ENCODE measurements at places on chromosomes 7 and 10.

DNA sequence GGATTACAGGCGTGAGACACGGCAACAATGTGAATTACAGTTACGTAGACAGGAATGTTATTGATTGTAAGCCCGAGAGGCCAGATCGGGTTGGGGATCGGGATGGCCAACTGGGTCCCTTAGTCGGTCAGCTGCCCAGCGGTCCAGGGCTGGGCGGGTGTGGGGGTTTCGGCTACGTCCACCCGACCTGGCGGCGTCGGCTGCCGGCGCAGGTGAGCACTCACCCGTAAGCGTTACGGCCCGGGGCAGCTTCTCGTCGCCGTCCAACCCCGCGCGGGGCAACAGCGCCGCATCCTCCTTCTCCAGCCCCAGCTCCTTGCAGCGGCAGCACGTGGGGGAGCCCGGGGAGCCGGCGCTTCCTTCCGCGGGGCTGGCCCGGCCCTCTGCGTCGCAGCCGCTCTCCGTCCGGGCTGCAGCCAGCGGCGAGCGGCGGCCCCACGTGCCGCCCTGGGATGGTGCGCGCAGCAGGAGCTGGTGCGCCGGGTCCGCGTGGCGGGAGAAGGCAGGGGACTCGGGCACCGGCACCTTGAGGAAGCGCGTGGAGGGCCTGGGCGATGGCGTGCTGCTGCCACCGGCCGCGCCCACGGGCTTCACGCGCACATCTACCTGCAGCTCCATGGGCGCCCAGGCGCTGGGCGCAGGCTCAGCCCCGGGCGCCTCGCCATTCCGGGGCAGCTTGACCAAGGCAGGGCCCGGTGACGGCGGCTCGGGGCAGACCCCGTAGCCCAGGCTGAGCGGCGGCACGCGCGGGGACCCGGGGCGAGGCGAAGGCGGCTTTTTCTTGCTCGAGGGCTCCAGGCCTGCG is 609 bp downstream of the KLRG2 start:
- peak; percentile 33 for DNase-seq

DNA sequence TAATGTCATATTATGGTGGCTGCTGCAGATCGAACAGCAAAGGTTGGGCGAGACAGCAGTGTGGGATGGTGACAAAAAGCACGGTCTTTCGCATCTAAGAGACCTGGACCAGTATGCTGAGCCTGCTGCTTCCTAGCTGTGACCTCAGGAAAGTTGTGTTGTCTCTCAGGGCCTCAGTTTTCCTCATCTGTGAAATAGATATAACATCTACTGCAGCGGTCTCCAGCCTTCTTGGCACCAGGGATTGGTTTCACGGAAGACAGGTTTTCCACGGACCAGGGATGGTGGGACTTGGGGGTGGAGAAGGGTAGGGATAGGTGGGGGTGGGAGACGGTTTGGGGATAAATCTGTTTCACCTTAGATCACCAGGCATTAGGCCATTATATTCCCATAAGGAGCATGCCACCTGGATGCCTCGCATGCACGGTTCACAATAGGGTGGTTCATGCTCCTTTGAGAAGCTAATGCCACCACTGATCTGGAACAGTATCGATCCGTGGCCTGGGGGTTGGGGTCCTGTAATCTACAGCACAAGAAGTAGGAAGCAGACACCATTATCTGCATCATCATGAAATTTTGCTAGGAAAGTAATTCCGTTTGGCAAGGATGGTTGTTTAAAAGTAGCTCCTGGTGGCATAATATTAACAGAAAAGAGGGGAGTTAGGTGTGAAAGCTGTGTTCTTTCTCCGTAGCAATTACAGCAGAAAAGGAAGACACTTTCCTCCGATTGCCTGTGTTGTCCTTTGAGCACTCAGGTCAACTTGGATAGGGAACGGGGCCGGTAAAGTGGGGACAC is 10.8 kb downstream of the KLF6 start:
- DNase-seq, result peak; percentile 31

DNA sequence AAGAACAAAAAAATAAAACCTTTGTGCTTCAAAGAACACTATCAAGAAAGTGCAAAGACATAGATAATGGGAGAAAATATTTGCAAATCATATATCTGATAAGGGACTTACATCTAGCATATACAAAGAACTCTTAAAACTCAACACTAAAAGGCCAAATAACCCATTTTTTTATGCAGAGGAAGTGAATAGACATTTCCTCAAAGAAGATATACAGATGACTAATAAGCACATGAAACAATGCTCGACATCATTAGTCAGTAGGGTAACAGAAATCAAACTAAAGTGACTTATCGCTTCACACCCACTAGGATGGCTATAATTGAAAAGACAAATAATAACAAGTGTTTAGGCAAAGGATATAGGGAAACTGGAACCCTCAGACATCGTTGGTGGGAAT is 78.0 kb downstream of the MALSU1 start:
- no peak for DNase-seq

GRCh38 chr7:116952635-116953371 is 498 bp upstream of the ST7 start:
- peak; percentile 74 for DNase-seq

DNA sequence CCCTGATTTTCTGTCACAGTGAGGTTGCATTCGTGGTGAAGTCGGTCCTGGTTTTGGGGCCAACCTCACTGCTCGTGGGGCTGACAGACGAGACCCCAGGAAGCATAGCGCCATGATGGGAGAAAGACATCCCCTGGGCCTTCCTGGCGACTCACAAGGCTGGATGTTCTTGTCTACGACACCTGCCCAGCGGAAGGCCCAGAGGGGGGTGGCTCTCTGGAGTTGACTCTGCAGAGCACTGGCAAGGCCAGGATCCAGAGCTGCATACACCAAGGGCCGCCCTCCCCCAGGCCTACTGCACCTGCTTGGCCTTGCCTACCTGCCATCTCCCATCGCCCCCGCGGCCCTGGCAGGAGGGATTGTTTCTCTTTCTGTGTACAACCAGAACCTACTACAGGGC is 608.9 kb downstream of the PTPRN2 start:
- DNase-seq, result no peak

DNA sequence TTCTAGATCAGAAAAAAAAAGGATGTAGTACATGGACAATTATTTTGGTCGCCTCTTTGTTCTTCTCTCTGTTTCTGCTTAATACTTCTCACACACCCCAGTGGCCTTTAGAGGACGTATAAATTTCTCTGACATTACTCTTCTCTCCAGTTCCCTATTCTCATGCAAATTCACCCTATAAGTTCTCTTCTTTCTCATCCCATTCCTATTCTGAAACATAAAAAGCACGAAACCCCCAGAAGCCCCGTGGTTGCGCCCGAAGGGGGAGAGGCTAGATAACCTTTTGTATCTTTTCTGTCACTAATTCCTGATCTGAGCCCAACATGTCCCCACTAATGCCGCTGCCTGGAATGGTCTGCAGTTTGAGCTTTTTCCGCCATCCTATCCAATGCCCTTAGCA is 136.9 kb downstream of the SKIDA1 start:
- DNase-seq, result no peak

GRCh38 chr10:119775529-119775928 is 49.7 kb downstream of the INPP5F start:
- DNase-seq, result no peak

DNA sequence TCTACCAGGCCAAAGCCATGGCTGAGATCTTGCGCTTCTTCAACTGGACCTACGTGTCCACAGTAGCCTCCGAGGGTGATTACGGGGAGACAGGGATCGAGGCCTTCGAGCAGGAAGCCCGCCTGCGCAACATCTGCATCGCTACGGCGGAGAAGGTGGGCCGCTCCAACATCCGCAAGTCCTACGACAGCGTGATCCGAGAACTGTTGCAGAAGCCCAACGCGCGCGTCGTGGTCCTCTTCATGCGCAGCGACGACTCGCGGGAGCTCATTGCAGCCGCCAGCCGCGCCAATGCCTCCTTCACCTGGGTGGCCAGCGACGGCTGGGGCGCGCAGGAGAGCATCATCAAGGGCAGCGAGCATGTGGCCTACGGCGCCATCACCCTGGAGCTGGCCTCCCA is 142.7 kb downstream of the GRM3 start:
- no peak for DNase-seq

- no peak for DNase-seq
Observed at GRCh38 chr10:34581801-34582532, 233.1 kb downstream of the PARD3 start.

GRCh38 chr10:24209946-24210491 is 1.1 kb downstream of the KIAA1217 start:
- DNase-seq, result peak; percentile 57

GRCh38 chr7:2022021-2022409 is 210.7 kb downstream of the MAD1L1 start:
- DNase-seq, result no peak

GRCh38 chr7:11193131-11193867 is 219.6 kb downstream of the PHF14 start:
- peak; percentile 20 for DNase-seq

- DNase-seq, result no peak
Observed at GRCh38 chr7:12210179-12211053, 678 bp upstream of the TMEM106B start.

- DNase-seq, result no peak
Observed at GRCh38 chr7:44128721-44129582, 5.6 kb upstream of the POLD2 start.
